Fibroblast of the conjunctiva (primary cell): ENCODE measurements at places on chromosomes 4 and X.

GRCh38 chr4:88409206-88409605 is 30.6 kb downstream of the HERC6 start:
- no peak for DNase-seq

- no peak for DNase-seq
These were observed 24.9 kb upstream of the MTM1 start for GRCh38 chrX:150543230-150544155.

DNA sequence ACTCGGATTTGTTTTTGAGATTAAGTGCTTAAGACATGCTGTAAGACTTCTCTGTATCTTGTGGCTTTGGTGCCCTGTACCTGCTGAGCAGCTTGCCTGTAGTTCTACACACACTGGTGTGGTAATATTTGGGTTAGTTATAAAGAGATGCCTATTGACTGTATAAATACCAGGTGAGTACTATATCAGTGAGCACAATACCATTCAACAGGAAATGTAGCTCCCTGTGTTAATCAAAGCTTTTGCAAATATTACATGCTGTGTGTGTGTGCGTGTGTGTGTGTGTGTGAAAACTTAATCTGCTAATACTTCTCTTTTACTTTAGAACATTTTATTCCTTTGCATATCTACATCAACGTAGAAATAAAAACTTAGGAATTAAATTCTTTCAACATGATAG is 30.1 kb downstream of the MYOZ2 start:
- DNase-seq, result no peak

GRCh38 chr4:111821342-111821741 is 323.9 kb upstream of the FAM241A start:
- no peak for DNase-seq

DNA sequence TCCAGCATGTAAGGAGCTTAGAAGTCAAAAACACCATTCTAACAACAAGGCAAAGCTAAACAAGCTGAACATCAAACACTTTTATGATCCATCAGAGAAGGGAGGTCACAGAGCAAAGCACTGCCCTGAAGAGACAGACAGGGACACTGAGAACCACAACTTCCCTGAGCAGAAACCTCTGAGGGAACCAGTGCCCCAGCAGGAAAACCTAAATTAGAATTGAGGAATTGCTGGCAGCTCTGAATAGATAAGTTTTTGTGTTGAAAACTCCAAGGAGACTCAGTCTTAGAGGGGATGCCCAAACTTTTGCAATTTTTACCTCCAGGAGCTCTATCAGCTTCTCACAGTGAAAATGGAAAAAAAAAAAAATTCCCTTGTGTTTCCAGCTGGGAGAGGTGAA is 83.0 kb upstream of the MAPK10 start:
- DNase-seq, result no peak

DNA sequence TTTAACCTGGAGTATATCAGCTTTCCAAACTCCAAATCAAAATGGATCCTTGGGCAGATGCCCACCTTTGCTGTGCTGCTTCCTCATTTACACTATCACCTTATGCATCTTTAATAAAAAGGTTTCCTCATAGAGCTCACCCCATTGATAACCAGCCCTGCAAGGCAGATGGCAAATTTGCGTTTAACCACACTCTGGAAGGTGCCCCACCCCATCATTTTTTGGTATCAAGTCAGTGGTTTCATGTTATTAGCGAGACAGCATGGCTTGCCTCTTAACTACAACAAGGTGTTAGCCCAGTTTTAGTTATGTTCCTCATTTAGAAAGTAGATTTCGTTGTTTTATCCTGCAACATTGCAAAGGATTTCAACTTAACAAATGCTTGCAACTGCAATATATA is 214.0 kb upstream of the WDFY3 start:
- no peak for DNase-seq

GRCh38 chrX:94977986-94978385 is 1304.0 kb downstream of the FAM133A start:
- no peak for DNase-seq
